ENCODE measurements at places on chromosomes 1 and 21.

DNA sequence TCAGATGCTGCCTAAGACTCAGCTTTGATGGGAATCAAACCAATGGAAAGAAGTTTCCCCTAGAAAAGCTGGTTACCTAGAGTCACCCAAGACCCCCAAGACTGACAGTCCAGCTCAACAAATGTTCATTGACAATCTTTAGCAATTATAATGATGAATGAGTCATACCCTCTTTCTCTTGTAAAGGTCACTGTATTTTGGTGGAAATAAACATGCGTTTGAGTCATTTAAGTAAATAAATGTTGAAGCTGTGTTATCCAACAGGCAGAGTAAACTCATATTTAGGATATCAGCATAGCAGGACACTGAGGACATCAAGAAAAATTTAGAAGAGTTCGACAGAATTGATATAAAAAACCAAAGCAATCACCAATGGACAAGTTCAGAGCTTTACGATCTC, 295.9 kb downstream of the RGS7 start:
- DNase-seq = no peak

DNA sequence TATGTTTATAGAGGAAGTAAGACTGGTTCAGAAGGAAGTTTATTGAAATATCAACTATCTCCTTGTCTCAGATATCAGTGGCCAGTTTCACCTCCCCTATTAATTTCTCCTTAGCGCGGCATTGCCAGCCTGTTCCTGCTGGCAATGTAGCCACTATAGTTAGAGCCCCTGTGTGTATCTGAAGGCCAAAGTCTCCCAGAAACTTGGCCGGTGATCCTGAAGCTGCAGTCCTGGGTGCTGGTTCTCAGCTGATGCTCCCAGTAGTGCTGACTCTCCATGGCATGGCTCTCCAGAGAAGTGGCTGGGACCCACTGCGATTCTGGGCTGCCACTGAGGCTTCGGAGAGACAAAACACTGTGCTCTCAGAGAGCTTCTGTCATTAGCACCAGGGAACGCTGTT, 59.9 kb downstream of the TNN start:
- no peak for DNase-seq

GRCh38 chr21:42818328-42818749, 61.0 kb downstream of the WDR4 start:
- DNase-seq = peak; percentile 12

GRCh38 chr1:206634365-206635079, 814 bp upstream of the DYRK3 start:
- peak; percentile 37 for DNase-seq

GRCh38 chr1:211925016-211925415, 94.5 kb upstream of the LPGAT1 start:
- DNase-seq = no peak

GRCh38 chr1:45843474-45843905, 40.1 kb downstream of the MAST2 start:
- no peak for DNase-seq

DNA sequence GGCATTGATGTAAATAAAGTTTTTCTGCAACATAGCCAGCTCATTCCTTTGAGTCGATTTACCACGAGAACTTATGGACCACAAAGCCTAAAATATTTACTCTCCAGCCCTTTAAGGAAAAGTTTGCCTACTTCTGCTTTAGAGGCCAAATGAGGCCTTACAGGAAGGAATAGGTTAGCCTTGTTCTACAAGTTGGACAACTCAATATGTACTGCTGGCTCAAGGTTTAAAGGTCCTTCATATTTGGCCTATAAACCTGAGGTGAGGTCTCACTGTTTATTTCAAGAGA, 144.5 kb upstream of the DNAH14 start:
- no peak for DNase-seq

GRCh38 chr1:78091215-78091813, 45.5 kb downstream of the GIPC2 start:
- DNase-seq = no peak

GRCh38 chr1:186374303-186375151, 526 bp downstream of the TPR start:
- no peak for DNase-seq

- no peak for DNase-seq
Measured at GRCh38 chr1:185837711-185838110, 103.5 kb downstream of the HMCN1 start.

Measured in activated gamma-delta T cell (primary cell).